ENCODE measurements at places on chromosomes 7 and 10.

DNA sequence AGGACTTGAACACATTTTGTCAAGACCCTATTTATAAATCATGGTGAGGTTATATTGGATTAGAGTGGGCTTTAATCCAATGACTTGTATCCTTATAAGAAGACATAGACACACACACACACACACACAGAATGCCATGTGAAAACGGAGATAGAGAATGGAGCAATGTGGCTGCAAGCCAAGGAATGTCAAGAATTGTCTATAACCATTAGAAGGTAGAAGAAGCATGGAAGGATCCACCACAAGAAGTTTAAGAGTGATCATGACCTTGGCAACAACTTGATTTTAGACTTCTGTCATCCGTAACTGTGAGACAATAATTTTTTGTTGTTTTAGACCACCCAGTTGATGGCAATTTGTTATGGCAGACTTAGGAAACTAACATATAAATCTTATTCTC lies 514.2 kb downstream of the TFEC start:
- no peak for DNase-seq

- DNase-seq = no peak
Measured at GRCh38 chr7:114409750-114410149, 4.9 kb upstream of the FOXP2 start.

- no peak for DNase-seq
Measured at GRCh38 chr7:140714331-140715040, 18.0 kb downstream of the NDUFB2 start.

- DNase-seq = no peak
Measured at GRCh38 chr10:24255881-24256311, 47.0 kb downstream of the KIAA1217 start.

- no peak for DNase-seq
Measured at GRCh38 chr10:132158122-132158741, 28.5 kb upstream of the DPYSL4 start.

- DNase-seq = no peak
Measured at GRCh38 chr7:125661677-125662076, 732.1 kb upstream of the POT1 start.

DNA sequence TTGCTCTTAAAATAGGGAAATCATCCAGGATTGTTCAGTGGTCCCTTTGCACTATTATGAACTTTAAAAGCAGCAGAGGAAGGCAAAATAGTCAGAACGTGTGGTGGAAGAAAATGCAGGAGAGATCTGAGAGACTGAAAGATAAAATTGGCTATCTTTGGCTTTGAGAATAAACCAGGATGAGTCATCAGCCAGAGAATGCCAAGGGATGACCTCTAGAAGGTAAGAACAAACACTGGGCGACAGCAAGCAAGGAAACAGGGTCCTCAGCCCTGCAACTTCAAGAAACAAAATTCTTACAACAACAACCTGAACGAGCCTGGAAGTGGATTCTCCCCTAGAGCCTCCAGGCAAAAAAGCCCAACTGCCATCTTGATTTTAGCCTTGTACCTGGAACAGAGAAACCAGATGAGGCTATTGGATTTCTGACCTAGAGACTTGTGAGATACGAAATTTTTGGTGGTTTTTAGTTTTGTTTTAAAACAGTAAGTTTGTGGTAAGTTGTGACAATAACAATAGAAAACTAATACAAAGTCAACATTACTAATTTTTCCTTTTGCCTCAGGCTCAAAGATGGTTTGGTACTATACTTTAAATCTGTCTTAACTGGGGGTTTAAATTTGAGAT lies 130.2 kb upstream of the CNTNAP2 start:
- DNase-seq = no peak

GRCh38 chr10:22466763-22467334 lies 121.6 kb downstream of the SPAG6 start:
- no peak for DNase-seq

GRCh38 chr7:108384716-108385483 lies 71.3 kb downstream of the NRCAM start:
- DNase-seq = no peak

DNA sequence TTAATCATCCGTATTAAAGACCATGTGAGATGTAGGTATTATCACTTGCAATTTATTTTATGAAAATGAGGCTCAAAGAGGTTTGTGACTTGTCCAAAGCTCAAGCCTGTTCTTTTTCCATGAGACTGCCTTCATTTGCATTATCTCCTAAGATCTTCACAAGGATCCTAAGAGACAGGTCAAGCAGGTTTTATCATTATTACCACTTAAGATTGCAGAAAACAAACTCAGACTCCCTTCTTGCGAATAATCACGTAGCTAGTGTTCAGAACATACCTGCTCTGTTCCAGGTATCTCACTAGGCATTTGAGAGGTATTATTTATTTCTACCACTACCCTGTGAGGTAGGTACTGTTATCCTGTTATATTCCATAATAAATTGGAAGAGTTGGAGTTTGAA lies 64.8 kb downstream of the ZNRF2 start:
- DNase-seq = no peak

GRCh38 chr10:95485056-95485844 lies 75.9 kb downstream of the SORBS1 start:
- DNase-seq = no peak

Data from Ammon's horn (tissue), 1 donor.